ENCODE measurements at places on chromosomes 3 and 15.
A peak's percentile ranks its signal among the peaks of the same experiment; 100 is the strongest.

GRCh38 chr3:13274125-13274524, 146.0 kb downstream of the NUP210 start:
- DNase-seq = no peak

DNA sequence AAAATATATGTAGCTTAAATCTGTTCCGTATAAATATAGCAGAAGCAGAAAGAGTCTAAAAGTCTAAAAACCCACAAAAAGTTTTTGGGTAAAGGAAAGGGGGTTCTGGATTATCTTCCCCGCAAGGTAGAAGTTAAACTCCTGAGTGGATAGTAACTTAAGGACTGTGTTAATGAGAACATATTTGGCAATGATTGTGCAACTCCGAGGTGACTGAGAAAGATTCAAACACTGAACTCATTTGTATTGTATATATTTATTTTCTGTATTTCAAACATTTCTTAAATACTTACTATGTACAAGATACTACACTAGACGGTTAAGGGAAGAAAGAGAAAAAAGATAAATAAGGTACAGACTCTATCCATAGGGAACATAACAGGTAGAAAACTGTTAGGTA, 72.7 kb upstream of the PPIB start:
- DNase-seq = no peak

GRCh38 chr15:63971427-63971805, 74.9 kb downstream of the DAPK2 start:
- peak; percentile 57 for DNase-seq

GRCh38 chr3:186520957-186521842, 23.0 kb downstream of the CRYGS start:
- DNase-seq = peak; percentile 28

DNA sequence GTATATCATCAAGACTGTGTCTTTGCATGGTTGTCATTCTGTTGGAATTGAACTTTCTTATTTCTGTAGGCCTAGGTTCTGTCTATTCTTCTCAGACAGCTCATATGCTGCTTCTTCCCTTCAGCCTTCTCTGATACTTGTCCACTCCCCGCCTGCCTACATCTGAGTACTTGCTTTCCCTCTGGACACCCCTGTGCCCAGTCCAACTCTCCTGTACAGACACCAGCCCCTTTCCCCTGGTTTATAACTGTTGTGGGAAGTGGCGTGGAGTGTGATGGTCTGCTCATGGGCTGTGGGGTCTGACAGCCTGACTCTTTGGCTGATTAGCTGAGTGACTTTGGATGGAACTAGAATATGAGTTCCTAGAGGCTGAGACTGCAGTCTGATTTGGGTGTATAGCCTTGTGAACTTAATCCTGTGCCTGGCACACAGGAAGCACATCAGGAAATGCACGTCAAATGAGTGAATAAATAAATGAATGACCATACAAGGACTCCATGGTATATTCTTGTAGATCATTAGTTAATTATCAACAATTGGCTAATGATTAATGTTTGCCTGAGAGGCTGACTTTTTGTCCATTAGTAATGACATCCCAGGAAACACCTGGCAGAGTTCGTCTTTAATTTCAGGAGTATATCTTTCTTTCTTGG, 11.8 kb downstream of the CACNA1D start:
- no peak for DNase-seq

DNA sequence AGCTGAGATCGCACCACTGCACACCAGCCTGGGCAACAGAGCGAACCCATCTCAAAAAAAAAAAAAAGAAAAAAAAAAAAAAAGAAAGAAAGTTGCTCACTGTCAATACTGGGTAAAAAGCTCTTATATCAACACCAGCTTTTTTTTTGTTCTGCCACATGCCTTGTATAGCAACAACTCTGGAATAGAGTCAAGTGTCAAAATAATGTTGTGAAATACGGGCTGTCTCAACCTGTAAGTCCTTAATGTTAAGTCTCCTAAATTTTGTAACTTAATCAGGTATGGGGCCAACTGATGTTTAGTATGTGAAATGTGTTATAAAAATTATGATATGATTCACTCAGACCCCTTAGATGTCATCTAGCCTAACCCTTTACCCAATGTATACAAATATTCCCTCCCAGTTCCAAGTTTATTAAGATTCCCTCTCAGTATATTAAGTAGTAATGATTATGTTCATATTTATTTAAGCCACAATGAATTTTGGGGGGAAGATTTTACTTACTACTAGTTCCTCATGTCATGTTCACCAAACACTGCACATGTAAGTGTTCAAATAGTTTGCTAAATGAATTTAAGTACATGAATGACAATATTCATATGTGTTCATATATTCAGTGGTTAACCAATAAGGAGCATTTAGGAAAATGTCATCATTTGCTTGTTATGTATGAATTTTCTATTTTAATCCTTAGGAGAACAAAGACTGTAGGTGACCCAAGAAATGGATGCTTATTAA, 52.2 kb downstream of the GPR160 start:
- no peak for DNase-seq

GRCh38 chr15:52002351-52002750, 16.7 kb upstream of the MAPK6 start:
- no peak for DNase-seq

GRCh38 chr3:33360136-33360825, 79.9 kb downstream of the UBP1 start:
- DNase-seq = no peak

DNA sequence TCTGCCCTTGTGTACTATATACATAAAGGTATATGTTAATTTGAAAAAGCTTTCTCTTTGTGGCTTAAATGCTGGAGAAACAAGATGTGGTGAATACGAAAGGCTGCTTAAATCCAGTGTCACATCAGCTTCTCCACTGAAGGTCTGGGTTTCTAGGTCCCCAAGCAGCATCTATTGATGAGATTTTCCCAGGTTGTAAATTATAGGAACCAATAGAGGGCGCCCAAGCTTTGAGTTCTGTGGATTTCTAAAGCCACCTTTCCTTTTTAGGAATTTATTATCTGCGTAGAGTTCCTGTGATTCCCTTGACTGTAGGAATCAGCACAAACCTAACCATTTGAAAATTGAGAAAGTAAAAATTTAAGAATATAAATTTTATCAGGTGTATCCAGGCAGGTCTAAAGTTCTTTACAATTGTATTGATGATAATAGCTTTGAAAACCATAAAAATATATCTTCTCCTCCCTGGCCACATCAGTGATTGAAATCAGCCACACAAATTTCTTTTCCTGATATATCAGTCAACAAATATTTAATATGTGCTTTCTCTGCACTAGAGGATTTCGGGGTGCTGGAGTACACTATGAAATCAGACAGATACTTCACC, 88.3 kb upstream of the ADAMTSL3 start:
- DNase-seq = no peak

- DNase-seq = no peak
Measured at GRCh38 chr15:78110916-78111475, 18.6 kb downstream of the SH2D7 start.

- no peak for DNase-seq
Measured at GRCh38 chr3:121566773-121567172, 976 bp upstream of the ARGFX start.

DNA sequence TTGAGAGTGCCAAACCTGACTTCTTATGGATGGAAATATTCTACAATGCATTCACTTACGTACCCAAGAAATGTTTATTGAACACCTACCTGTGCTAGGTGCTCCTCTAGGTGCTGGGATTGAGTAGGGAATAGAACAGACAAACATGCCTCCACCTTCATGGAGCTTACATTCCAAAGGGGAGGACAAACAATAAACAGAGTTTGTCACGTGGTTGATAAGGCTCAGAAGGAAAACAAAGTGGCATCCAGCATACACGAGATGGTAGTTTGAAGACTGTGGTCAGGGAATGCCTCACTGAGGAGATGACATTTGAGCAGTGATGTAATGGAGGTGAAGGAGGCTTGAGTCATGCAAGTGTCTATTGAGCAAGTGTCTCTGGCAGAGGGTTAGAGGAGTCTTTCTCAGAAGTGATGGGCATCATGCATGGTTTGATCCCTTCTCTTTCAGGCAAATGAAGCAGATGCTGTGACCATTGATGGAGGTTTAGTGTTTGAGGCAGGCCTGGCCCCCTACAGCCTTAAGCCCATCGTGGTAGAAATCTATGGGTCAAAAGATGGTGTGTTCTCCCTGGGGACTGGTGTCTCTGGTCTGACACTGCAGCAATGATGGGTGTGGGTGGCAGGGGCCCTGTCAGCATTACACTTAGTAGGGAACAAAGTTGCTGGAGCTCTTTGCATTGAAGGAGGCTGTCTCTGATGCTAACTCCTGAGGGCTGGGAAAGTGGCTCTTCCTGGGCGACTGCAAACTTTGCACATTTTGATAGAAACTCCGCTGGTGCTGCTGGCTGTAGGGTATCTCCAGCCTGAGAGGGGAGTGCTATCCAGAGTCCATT, 29.7 kb upstream of the TOPBP1 start:
- DNase-seq = no peak

- DNase-seq = no peak
Measured at GRCh38 chr15:66714543-66714981, 12.5 kb downstream of the SMAD6 start.

All from stimulated activated naive CD4-positive, alpha-beta T cell treated with Interleukin-2 at 50 U/mL for 16 hours (primary cell).